Activated CD4-positive, alpha-beta T cell treated with anti-CD3 and anti-CD28 coated beads for 36 hours (primary cell): ENCODE measurements at places on chromosomes 2 and 18. TPM values are rescaled to one million over a fixed set of nuclear protein-coding genes. Genes with fewer than 3 reads are reported as not detected.

Gene PIK3C3
- 37.5 TPM for total RNA-seq

Gene CNGA3
- not detected for total RNA-seq

DNA sequence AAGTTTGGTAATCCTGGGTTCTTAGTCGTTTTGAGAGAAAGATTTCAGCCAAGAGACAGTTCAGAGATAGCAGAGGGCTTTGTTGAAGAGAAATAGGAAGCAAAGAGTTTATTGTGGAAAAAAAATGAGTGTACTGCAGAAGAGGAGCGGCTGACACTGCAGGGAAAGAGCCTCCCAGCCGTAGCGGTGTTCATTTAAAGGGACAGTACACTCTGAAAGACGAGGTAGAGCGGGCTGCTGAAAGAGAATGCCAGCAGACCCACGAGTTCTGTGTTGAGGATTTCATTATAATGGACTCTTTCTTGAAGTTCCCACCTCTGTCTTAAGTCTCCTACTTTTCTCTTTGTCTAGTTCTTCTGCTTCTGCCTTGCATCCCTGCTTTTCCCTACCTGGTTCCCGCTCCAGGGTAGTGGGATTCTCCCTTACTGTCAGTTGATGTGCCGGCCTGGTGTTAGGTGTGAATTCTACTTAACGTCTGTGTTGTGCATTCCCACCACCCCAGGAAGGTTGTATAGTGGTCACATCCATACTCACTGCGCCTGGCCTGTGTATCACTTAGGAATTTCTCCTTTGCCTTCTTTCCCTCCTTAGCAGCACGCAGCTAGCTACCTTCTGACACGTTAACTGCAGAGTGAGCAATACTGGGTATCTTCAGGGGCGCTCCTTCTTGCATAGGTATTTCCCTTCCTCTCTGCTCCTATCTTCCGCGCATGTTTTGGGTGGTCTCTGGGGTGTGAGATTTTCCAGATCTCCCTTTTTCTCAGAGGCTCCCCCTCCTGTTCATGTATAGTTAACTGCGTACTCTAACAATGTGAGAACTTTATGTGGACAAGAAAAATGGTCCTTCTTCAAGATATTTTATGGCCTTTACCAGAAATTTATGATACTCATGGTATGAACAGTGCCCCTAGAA lies 164.5 kb downstream of the PTH2R start:
- no peak for DNase-seq

DNA sequence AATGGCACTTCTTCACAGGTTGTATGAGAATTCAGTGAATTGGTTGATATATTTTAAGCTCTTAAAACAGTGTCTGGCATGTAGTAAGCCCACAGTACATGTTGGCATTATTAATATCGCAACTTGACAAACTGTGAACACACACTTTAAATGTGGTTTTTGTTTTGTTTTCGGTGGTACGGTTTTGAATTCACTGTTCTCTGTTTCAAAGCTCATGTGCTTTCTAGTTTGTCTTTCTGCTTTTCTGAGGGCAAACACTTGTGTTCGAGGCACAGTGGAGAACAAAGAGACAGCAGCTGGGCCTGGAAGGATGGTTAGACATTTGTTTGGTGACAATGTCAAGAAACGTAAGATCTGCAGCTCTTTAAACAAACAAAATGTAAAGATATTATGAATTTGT lies 276.5 kb upstream of the MC4R start:
- no peak for DNase-seq

GRCh38 chr2:106970471-106971261 lies 84.7 kb upstream of the ST6GAL2 start:
- no peak for DNase-seq

GRCh38 chr2:151996243-151997003 lies 102.4 kb downstream of the CACNB4 start:
- DNase-seq = no peak

DNA sequence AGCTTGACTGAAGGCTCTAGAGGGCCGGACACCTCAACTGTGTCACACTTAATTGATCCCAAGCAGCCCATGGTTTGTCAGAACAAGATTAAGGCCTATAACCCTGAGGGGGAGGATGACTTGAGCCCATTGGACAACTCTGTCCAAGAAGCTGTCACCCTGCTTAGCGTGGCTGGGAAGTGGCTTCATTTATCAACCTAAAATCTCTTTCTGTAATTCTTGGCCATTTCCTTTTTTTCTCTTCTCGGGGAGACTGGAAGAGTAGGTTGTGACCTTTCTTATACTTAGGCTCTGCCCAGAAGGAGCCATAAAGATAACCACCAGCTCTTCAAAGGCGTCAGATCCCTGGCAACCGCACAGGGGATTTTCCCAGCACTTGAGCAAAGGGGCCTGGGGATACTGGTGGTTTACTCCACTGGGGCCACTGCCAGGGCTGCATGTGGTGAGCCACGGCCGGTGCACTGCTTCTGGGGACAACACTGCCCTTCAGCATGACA lies 265.5 kb downstream of the CYRIA start:
- no peak for DNase-seq

DNA sequence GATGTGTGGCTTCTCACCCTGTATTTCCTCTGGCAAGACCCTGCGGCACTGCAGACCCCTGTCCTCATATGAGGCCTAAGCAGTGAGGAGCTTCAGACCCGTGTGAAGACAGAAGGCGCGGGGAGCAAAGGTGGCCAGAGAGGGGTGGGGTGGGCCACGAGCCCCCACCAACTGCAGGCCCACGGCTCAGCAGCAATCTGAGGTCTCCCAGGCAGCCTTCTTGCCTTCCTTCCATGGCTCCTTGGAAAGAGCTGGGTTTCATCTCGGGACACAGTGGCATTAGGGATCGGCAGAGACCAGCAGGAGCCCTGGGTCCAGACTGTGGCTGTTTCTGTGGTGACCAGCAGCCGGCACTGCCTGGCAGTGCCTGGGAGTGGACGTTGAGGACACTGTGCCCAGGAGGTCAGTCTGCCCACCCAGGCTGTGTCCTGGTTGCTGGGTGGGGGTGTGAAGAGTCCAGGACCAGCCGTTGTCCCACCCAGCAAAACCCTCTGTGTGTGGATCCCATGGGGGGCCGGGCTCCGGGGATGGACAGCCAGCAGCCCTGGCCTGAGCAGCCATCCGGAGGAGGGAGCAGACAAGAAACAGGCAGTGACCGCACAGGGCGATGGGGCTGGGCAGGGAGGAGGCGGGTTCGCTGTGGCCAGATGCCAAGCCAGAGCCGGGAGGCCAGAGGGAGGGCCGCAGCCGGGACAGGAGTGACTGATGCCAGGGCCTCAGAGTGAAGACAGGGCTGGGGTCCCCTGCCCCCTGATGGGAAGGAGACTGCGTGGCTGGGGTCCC lies 73.8 kb downstream of the RRM2 start:
- DNase-seq = no peak

DNA sequence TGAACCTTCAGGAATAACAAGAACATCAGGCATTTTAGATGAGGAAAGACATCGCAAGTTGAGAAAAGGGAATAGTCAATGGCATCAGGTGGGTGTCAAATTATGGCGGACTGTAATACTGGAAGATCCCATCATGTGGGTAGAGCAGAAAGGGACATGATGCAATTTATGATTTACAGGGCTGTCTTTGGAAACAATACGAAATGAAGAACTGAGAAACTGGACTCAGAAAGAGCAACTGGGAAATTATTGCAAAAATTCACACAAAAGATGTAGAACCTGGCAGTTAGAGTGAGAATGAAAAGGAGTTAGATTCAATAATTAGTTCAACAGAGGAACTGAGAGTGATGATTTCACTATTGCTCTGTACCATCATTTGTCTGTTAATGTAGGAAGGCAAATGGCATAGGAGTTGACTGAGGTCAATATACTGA lies 1635.0 kb upstream of the ACVR2A start:
- DNase-seq = no peak

GRCh38 chr2:112774536-112775285 lies 9.6 kb downstream of the IL1A start:
- no peak for DNase-seq

GRCh38 chr2:178529194-178529593 lies 48.9 kb downstream of the PLEKHA3 start:
- no peak for DNase-seq
